ENCODE measurements at places on chromosomes 6 and 20.
A peak's percentile ranks its signal among the peaks of the same experiment; 100 is the strongest.

DNA sequence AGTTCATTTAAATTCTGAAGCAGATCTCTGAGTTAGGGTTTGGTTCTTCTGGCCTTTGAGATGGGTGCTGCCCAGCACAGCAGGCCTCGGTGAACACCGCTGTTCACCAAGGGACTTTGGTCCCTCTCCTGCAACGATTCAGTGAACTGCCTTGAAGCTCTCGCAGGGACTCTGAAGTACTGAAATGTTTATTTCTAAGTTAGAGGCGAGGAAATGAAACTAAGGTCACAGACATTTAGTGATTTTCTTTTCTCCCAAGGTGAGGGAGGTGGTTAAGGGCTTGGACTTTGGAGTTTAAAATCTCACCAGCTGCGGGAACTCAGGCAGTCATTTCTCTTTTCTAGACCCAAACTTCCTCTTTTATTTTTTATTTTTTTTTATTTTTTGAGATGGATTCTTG, 26.2 kb downstream of the E2F3 start:
- no peak for DNase-seq

DNA sequence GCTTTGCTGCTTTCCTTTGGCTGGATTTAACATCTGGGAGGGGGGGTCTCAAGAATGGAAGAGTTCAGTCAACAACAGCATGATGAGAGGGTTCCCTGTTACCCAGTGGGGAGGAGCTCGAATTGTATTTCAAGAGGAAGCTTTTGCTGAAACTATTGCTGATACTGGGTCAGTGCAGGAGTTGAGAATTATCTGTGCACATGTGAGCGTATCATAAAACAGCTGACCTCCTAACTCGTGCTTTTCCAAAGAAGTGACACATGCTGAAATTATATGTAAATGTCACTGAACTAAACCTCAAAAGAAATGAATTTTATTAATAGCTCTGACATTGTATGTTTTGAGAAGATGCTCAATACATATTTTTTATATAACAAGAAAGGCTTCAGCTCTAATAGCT, 96.3 kb downstream of the PHF3 start:
- peak; percentile 38 for DNase-seq

GRCh38 chr20:46388201-46388836, 18.1 kb downstream of the ELMO2 start:
- DNase-seq, result no peak

GRCh38 chr6:141808662-141809061, 324.1 kb upstream of the GJE1 start:
- DNase-seq, result peak; percentile 9

- DNase-seq, result peak; percentile 46
Measured at GRCh38 chr6:85675030-85675819, 32.5 kb upstream of the SYNCRIP start.

DNA sequence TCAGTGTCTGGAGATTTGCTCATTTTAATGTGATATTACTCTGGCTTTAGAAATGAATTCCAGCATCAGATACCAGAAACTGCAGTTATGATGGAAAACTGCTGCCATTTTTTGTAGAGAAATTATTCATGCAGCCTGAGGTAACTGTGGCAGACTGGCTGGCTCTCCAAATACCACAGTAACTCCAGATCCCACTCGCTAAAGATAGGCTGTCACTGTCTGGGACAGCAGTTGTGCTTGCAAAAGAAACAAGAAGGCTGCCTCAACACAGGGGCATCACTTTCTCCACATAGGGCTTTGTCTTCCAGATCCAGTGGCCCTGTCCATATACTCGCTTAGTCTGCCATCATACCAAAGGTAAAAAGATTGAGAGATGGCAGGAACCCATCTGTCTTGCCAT, 52.7 kb downstream of the FAM184A start:
- DNase-seq, result no peak

- DNase-seq, result no peak
Measured at GRCh38 chr6:37011656-37012378, 6.4 kb downstream of the FGD2 start.

DNA sequence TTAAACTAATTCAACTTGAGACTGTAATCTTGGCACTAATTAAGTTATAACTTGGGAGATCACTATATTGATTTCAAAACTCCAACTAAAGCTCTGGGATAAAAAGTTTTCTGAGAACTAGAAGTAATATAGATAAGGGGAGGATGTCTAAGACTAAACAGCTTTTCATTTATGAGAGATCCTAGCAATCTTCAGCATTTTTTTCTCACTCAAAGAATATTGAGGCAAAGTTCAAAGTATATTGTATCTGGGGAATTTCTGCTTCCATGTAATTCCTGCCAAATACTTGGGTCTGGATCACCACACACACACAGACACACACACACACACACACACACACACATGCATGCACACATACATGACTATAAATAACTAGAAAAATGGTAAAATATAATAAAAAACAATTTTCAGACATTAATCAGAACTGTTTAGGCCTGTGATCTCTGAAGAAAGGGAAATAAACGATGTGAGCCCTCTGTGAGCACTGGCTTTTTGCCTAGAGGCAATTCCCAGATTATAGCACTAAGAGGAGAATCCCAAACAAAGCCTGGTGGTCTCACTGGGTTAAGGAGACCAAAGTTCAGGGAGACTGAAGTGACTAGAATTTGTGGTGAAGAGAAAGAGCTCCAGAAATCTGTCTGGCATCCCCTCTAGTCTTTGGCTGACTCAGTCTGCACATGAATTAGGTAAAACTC, 92.8 kb downstream of the ADAT2 start:
- no peak for DNase-seq

DNA sequence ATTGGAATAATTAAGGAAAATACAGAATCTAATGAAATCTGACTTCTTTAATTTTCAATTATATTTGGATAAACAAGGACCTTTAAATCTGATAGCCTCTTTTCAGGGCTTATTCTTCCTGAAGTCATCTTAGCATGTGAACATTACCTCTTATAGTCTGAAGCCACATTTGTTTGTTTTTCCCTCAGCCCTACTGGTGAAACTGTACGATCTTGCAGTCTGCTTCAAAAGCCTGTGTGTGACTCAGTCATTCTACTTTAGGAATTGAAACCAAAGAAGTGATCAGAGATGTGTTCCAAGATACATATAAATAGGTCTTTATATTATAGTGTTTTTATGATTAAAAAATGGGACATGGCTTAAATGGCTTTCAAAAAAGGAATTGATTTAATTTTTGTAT, 67.5 kb downstream of the MACROD2 start:
- no peak for DNase-seq

GRCh38 chr20:57186192-57186591, 80.2 kb downstream of the BMP7 start:
- DNase-seq, result no peak

- no peak for DNase-seq
Measured at GRCh38 chr6:167782698-167783517, 43.8 kb upstream of the AFDN start.

GRCh38 chr6:40472353-40472752, 114.8 kb downstream of the LRFN2 start:
- no peak for DNase-seq

GRCh38 chr6:37612475-37612874, 85.2 kb downstream of the MDGA1 start:
- no peak for DNase-seq

DNA sequence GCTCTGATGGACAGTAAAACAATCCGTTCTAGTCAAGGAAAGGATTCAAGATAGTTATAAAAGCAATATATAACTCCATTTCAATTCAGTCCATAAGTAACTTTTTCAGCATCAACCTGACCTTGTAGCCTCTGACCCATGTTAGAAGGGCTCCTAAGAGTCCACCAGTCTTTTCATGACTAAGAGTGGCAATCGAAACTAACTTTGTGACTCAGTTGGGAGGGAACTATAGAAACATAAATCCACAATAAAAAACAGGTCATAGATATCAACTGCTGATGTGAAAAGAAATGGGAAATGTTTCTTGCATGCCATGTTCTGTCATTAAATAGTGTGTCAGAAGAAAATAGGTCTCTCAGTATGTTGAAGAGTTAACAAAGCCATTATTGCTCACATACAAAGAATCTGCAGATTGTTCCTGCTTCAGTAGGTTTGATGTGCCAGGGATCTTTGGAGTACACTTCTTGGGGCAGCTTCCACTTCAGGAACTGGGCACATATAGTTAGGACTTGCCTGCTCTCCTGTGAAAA, 16.2 kb upstream of the RBL1 start:
- no peak for DNase-seq

DNA sequence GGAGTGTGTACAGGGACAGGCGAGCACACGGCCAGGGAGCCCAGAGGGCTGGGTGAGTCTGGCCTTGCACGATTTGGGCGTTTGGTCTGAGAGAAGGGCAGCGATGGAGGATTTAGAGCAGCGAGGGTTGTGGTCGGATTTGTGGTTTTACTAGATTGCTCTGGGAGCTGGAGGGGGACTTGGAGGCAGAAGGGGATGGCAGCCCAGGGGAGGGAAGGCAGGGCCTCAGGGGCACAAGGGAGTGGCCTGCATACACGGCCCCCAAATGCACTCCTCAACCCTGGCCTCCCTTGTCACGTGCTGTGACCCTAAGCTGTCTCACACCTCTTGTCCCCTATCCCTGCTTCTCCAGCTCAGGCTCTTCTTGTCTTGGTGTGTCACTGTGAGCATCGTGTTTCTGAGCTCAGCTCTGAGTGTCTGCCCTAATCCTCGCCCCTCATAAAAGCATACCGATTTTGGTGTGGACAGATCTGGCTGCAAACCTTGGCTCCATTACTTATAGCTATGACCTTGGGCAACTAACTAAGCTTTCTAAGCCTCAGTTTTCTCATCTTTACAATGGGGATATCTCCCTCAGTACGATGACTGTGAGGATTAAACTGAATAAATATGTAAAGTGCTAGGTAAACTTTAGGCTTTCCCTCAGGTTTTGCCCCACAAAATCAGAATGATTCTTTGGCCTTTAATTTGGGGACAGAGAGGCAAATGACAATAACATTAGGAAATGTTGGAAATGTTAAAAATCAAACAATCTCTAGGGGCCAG, 120.1 kb upstream of the ARMC2 start:
- no peak for DNase-seq

GRCh38 chr6:105170059-105170458, 9.8 kb downstream of the POPDC3 start:
- no peak for DNase-seq

GRCh38 chr6:160462551-160463109, 114.5 kb downstream of the SLC22A3 start:
- DNase-seq, result peak; percentile 33

GRCh38 chr6:81772741-81773140, 20.3 kb upstream of the TENT5A start:
- no peak for DNase-seq

- DNase-seq, result peak; percentile 70
Measured at GRCh38 chr6:33197431-33198048, 2.9 kb downstream of the RXRB start.

DNA sequence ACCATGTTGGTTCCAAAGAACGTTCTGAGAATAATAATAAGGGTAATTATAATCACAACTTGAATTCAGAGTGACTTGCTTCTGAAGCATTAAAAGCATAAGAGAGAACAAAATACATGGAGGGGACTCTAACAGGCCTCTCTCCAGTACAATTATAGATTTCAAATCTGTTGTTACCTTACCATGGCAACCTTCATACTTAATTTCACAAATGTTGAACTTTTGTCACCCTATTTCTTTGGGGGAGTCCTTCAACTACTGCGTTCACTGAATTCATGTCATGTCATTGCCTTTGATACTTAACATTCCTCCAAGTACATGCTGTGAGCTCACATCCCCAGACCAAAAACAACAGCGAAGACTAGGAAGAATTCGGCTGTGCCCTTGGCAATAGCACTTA, 104.0 kb downstream of the MKKS start:
- DNase-seq, result no peak

- no peak for DNase-seq
Measured at GRCh38 chr20:32455171-32455900, 97.2 kb downstream of the ASXL1 start.

DNA sequence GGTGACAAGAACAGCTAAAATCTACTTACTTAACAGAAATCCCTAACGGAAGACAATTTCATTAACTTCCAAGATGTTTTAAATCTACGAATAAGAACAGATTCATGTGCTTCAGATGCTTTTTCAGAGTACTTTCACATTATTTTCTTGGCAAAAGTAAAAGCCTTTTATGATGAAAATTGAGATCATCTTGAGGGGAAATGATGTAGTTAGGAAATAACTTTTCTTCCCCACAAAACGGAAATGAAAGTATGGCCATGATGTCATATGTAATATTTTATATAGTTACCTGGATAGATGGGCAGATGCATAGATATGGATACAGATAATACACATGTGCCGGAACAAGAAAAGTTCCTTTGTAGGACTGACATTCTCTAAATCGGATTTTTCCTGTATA, 32.8 kb downstream of the SASH1 start:
- DNase-seq, result no peak

GRCh38 chr6:101876431-101876830, 482.9 kb downstream of the GRIK2 start:
- no peak for DNase-seq
